NCI-H446 treated with DMSO at 0.1 percent for 48 hours (cell line): ENCODE measurements at places on chromosomes 7 and 10.

DNA sequence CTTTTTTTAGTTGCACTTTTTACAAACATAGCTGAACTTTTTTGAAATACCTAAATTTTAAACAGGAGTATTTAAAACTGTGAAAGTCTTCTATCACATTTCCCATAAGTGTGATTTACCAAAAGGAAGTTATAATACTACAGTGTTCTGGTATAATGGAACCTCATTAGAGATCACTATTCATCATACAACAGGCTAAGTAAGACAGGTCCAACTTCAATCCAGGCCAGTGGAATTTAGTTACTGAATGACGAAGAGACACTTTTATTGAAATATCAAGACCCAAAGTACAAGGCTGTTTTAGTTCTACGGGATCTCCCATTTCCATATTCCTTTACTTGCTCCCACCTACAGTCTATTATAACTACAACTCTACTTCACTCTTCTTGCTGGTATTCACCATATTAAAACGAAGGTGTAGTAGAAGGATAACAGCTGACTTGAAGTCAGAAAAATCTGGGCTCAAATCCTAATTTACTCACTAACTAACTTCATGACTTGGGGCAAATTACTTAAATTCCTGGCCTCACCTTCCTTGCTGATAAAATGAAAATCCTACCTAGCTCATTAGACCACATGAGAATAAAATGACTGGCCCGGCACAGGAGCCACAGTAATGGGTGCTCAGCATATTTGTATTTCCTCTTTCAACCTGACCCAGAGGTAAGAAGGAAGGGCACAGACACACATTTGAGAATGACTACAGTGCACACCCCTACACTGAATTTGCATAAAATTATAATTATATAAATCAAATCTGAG, 21.6 kb downstream of the GPAM start:
- no peak for DNase-seq

- DNase-seq = no peak
Observed at GRCh38 chr7:118286131-118286530, 61.6 kb downstream of the ANKRD7 start.

- no peak for DNase-seq
Observed at GRCh38 chr10:122494833-122495232, 33.5 kb downstream of the HTRA1 start.

DNA sequence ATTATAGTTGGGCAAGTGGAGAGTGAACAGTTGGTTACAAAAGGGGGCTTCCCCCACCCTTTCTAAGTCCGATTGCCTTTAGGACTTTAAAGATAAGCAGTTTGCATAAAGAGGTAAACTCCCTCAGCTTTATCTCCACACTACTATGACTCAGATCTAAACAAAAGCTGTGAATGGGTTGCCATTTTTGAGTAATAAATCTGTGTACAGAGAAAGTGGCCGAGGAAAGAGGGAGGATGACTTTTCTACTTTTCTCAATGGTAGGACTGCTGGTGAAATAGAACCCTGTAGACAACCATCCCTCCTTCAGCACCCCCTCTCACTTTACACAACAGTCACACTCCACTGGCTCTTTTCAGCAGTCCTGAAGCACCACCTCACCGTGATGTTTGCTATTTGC, 71.2 kb downstream of the DNMBP start:
- DNase-seq = no peak

DNA sequence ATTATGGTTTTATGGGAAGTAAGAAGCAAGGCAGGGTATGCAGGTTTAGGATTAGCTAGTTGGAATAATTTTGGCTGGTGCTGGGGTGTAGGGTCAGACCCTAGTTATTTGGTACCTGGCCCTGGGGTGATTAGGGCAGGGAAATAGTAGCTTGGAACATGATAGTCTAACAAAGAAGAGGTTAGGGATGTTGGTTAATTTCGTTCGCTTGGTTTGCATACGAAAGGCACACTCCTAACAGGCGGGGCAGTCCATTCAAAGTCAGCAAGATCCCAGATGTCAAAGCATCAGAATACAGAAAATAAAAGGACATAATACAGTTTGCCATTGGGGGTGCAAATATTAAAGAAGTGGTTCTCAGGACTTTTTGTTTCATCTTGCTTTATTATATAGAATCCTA, 55.7 kb upstream of the ITPRID1 start:
- no peak for DNase-seq

DNA sequence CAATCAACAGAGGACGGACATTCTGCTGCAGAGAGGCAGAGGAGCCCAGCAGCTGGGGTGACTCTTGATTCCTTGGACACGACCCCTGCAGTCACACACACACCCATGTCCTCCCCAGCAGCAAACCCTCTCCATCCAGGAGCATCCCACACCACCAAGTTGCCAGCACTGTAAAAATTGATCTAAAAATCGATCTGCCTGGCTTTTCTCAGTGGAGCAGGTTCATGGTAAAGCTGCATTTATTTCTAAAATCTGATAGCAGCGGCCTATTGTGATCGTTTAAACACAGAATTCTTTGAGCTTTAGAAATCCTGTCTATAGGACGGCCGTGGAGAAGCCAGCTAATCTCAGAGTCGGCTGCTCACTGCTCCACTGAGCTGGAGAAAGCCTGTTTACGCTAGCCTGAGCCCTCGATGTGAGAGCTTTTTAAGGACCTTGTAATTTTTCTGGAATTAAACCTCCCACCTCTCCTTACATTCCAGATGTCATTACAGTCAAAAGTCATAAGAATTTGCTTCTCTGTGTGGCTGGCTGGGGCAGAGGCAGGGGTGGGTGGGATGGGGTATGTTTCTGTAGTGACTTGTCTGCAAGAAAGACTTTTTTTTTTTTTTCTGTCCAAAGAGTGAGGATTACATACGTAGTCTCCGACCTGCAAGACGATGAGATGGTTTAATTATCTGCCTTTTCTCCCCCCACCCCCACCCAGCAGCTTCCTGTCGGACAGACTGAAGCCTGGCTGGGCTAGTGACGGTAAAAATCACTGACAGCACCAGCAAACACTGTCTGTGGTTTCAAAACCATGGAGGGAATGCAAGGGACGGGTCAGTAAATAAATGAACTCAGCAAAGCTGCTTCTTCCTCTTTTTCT, 31.6 kb downstream of the TRIM8 start:
- no peak for DNase-seq

DNA sequence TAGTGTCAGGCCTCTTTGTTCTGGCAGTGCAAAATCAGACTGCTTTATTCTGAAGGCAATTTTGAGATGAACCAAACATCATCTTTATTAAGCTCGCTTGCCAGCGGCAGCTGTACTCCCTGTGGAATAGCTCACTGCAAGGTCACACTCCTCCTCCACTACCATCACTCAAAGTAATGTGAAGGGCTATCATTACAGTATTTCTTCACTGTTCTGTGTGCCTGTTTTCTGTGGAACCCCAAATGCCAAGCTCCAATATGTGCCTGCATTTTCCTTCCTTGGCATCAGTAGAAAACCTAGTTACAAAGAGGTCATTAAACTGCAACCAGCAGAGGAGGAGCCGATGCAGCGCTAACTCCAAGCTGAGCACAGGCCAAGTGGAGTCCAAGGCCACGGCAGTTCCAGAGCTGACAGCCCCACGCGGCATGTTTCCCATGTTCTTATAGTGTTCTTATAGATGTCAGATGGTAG, 21.4 kb downstream of the BCCIP start:
- DNase-seq = no peak

DNA sequence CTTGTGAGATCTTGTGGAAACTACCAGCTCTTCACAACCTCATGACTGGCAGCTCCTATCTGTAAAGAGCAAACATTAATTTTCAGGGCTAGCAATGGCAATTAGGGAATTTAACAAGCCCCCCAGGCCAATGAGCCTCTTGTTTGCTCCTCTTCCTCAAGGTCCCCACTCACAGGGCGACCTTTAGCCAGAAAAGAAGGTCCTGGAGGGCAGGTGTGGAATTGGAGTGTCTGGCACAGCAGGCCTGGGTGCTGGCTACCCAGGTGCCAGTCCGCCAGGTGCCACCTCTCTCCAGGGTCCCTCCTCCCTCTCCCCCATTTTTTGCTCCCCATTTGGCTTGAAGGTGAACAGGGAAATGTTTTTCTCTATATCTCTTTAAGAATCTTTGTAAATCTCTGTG, 1.9 kb upstream of the CEP55 start:
- DNase-seq = no peak

DNA sequence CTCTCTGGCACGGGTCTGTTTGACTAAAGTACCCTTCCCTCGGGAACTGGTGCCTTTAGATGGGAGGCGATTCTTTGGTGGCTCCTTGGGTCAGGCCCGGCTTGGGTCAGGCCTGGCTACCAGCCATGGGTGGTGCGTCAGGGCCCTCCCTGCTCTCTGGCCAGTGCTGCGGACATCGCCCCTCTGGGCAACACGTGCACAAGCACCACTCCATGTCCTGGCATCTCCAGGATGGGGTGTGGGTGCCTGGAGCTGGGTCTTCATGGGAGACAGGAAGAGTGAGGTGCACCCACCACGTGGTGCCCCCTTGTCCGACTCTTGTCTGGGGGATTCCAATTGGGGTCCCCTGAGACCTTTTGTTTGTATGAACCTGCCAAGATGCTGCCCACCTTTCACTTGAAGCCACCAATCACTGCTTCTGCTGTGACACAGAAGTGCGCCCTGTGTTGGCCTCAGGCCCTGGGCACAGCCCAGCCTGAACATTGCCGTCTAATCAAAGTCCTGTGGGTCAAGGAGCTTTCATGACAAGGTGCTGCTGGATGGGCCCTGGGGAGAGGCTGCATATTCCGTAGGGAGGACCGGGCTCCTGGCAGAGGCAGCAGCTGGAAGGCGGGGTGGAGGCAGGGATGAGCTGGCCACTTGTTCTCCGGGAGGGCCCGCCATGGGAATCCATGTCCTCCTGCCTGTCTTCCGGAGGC, 11.1 kb upstream of the PWWP2B start:
- DNase-seq = no peak

DNA sequence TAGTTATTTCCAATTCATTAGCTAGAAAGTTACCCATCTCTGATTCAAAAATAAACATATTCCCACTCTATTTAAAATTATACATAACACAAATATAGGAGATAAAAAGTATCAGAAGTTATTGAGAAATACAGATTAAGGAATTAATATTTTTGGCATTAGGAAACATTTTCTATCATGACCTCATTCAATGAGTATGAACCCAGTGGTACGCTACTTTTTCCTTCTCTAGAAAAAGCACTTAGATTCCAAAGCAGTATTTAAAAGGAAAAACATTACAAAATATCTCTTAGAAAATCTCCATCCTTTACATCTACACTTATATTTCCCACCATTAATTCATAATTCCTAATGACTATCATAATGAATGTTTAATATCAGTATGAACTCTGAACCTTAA, 240.6 kb upstream of the GNAI1 start:
- DNase-seq = no peak

DNA sequence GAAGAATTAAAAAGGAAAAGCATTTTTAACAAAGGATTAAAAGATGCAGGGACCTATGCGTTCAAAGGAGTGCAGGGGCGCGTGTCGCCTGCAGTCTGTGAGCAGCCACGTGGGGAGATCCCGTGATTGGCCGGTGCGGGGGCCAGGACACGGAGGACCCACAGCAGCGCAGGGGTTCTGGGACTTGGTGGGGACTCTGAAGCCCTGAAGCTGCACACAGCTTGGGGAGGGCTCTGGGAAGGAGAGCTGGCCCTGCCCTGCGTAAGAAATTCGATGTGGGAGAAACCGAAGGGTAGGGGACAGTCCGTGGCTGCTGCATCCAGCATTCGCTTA, 268.1 kb downstream of the KLF6 start:
- DNase-seq = no peak

DNA sequence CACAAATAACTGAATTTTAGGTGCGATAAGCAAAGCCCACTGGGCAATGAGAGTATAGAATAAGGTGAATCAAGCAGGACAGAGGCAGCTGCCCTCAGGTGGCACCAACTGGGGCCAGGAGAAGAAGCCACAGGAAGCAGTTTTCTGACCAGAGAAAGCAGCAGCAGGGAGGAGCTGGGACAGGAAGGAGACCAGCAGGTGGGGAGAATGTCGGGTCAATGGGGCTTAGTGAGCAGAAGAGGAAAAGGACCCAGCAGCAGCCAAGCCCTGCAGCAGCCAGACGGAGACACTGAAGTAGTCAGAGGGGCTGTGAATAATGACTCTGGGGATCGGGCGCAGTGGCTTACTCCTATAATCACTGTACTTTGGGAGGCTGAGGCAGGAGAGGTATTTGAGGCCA, 209.6 kb upstream of the SH2B2 start:
- DNase-seq = no peak
